Posterior cingulate gyrus (tissue), 11 donors: ENCODE measurements at places on chromosomes 7 and 10.

GRCh38 chr10:89114846-89115625 is 92.1 kb downstream of the CH25H start:
- DNase-seq, result no peak

- DNase-seq, result no peak
Observed at GRCh38 chr10:109178591-109178990, 744.7 kb downstream of the XPNPEP1 start.

- no peak for DNase-seq
Observed at GRCh38 chr10:105259201-105259600, 618.1 kb downstream of the SORCS3 start.

GRCh38 chr10:30116041-30116491 is 56.7 kb upstream of the JCAD start:
- DNase-seq, result no peak

- no peak for DNase-seq
Observed at GRCh38 chr10:103396789-103397087, 312 bp downstream of the PDCD11 start.

DNA sequence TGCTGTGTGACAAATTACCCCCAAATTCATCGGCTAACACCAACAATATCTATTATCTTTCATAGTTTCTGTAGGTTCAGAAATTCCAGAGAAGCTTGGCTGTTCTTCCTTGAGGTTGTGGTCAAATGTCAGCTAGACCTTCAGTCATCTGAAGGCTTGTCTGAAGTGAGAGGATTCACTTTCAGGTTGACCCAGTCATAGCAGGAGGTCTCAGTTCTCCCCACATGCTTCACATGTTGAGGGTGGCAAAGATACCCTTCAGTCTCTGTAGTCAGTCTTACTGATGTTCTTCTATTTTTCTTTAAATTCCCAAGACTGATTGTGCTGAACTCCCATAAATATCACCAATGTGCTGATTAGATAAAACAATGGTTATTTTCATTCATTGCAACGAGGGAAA is 1692.0 kb downstream of the REEP3 start:
- DNase-seq, result no peak

GRCh38 chr7:99210265-99210970 is 2.5 kb upstream of the KPNA7 start:
- DNase-seq, result no peak
